Motor neuron (in vitro differentiated cells): ENCODE measurements at places on chromosomes 1 and 21. TPM values are rescaled to one million over a fixed set of nuclear protein-coding genes. Genes with fewer than 3 reads are reported as not detected.

DNA sequence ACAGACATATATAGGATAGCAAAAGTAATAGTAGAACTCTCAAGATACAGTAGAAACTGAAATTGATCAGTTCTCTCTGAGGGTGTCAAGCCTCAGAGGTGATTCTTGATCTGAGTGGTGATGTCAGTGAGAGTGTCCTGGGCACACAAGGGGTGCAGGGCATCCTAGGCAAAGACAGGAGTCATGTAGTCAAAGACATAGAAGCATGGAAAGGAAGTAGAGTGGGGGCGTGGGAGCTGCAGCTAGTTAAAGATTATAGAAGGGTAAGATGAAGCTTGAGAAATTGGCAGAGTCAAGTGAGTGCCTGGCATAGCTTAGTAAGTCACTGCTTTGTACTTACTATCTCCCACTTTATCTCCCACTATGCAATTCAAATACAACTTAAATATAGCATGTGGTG, 22.8 kb downstream of the CDC7 start:
- ATAC-seq, result no peak

- ATAC-seq, result no peak
These were observed 121.7 kb downstream of the TNFSF18 start for GRCh38 chr1:172929006-172929405.

GRCh38 chr1:54318246-54318814, 87.9 kb downstream of the SSBP3 start:
- no peak for ATAC-seq

DNA sequence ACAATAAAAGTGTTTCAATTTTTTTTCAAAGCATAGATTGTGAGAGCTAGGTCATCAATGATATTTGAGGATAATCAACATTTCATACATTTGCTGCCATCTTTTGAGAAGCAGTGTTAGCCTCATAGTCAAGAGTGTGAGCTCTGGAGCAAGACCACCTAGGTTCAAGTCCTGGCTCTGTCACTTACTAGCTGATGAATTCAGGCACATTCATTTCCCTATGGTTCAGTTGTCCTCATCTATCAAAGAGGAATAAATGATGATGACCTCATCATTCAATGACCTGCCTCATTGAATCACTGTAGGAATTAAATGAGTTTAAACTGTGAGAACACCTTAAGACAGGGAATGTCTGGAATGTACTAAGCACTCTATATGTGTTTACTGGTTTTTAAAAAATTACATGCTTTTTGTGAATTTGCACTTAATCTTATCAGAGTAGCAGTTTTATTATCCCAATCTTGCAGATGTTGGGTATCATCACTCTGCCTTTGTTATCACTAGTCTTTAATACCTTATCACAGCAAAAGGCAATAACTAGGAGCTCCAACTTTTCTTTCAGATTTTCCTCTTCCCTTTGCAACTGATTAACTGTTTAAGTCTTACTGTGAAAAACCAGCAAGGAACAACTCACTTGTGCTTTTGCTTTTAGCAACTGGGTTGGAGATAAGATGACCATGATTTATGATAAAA, 47.4 kb downstream of the SLC30A10 start:
- ATAC-seq, result no peak

GRCh38 chr21:41901099-41901498, 22.0 kb upstream of the PRDM15 start:
- ATAC-seq, result no peak

The KIF2C gene
- total RNA-seq, result 0.16 and 0.61 TPM in 2 replicates

DNA sequence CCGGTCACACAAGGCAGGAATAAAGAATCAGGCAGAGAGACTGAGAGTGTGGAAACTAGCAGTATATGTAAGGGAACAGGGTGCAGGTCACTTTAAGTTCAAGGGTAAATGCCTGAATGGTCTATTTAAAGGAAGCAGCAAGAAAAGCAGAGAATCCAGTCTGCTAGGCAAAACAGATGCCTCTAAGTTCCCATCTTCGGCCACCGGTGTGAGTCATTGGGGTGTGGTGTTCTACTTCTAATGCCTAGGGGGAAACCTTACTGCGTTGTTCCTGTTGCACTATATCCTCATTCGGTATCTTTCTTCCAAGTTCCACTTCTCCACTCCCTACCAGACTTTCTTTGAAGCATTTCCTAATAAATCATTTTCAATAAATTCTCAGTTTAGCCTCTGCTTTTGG, 259.9 kb downstream of the HHIPL2 start:
- no peak for ATAC-seq
